Right lobe of liver (tissue), 6 donors: ENCODE measurements at places on chromosomes 5 and 9. TPM values are rescaled to one million over a fixed set of nuclear protein-coding genes. Genes with fewer than 3 reads are reported as not detected.

Gene KIAA1191
- 54.3 TPM for total RNA-seq

Gene PCDHA12
- total RNA-seq, result 0.43 TPM

Gene OSMR
- 44.8 TPM for total RNA-seq

Gene TRIP13
- total RNA-seq, result 0.34 TPM

Gene GARNL3
- 9.7 TPM for total RNA-seq

Gene SVEP1
- total RNA-seq, result 1.6 TPM

Gene MARCOL
- total RNA-seq, result not detected

Gene RFESD
- total RNA-seq, result 0.61 TPM

Gene SNCAIP
- 0.32 TPM for total RNA-seq

Gene NUP155
- 6.4 TPM for total RNA-seq

Gene PCDHB2
- total RNA-seq, result not detected

Gene IRX1
- total RNA-seq, result not detected

Gene MACROH2A1
- 43.8 TPM for total RNA-seq

Gene HRH2
- total RNA-seq, result 1.4 TPM

GRCh38 chr5:135973323-135974020 is 18.7 kb upstream of the LECT2 start:
- peak; percentile 67 for DNase-seq

DNA sequence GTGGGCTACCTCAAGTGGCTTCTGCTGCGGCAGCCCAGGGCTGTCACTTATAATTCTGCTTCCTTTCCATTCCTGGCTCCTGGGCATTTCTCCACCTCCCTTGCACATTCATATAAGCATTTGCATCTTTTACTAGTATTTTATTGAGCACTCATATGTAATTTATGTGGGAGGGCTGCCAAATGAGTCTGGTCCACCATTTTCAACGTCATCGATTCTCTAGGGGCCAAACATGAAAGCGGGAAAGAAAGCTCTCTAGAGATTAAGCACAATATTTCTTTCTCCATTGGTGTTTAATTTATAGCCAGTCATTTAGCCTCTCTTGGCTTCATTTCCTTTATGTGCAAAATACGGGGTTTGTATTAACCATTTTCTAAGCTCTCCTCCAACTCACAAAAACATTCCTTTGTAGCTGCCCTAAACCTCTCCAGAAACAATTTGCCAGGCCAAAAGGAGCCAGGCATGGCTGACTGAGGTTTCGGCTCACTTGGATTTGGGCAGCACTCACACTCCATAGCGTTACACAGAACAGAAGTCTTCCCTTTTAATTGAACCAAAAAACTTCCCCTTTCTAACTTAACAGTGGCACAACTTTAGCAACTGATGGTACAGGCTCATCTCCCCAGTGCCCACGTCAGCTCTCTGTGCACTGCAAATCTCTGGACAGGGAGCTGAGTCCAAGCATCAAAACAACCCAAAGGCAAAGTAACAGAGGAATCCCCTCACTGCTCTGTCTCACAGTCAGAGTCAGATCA is 183.5 kb downstream of the ROR2 start:
- DNase-seq, result no peak

DNA sequence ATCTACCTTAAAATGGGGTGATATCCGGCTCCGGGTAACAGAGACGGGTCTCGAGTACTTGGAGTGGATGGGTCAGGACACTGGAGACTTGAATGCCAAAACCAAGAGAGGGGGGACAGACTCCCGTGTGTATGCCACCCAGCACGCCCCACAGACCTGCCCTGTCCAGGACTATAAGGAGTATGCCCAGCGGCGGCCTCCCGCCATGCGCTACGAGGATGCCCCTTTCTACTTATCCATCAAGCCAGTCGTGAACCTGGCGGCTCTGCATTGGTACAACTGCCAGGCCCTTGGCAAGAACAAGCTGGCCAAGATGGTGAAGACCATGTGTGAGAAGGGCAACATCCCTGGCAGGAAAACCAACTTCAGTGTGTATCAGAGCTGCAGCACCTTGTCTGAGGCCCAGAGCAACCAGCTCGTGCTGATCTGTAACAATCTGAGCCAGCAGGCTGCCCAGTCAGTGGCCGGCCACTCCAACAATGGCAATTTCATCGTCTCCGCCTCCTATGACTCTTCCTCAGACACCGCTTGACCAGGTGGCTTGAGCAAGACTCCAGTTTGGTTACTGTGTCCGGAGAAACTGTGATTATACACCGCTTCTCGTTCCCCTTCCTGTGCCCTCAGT is 99.4 kb downstream of the INIP start:
- no peak for DNase-seq

DNA sequence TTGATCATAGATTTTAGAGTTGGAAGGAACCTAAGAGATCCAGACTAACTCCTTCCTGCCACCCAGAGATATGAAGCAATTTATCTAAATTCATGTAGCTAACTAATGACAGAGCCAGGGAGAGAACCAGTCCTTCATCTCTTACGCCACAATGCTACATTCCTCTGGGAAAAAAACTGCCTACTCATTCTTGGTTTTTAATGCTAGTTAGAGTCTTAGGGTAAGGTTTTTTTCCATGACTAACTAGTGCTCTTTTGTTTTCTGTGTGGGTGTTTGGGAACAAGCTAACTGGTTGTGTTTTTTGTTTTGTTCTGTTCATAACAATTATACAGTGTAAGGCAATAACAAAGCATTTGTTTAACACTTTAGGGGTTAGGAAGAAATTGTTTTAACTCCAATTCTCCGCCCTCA is 52.4 kb downstream of the SLC44A1 start:
- DNase-seq, result no peak

DNA sequence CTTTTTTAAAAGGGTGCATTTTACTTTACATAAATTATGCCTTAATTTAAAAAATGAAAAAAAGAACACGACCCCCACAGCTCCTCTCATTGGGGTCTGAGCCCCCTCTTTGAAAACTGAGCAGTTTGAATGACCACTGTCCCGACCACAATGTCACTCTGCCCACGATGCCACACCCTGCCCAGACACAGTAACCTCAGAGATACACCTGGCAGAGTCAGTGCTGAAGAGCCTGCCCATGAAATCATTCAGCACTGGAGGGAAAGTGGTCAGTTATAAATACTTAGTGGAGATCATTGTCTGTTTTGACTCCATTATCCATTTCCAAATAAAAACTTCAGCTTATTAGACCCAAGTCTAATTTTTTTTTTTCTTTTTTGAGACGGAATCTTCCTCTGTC is 49.3 kb downstream of the DNAJC21 start:
- DNase-seq, result no peak

GRCh38 chr5:1517838-1518237 is 5.9 kb downstream of the LPCAT1 start:
- DNase-seq, result peak; percentile 64

GRCh38 chr5:150461231-150461630 is 11.7 kb upstream of the RPS14 start:
- no peak for DNase-seq

DNA sequence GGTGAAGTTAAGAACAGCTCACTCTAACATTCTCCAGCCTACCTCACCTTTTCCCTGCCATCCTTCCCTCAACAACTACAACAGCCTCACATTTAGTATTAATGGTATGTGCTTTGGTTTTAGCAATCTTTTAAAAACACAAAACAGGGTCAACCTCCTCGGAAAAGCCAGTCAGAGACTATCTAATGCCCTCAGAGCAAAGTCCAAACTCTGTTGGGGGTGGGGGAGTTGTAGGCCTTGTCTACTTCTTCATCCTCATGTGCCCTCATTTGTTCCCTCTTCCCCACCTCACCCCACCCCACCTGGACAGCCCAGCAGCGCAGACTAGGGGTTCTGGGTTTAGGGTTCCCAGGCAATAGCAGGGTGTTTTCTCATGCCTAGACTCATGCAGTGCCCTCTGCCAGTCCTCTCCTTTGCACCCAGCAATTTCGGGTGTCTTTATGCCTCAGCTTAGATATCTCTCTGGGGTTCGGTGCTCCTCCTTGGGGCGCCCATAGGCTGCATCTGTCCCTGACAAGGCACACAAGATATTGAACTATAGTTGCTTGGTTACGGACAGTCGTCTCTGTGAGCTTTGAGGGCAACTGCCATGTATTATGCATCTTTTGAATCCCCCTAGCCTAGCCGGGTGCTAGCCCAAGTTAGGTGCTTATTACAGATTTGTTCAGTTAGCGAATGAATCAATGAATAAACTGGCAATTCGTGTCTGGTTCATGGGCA is 762 bp upstream of the TCOF1 start:
- DNase-seq, result no peak

GRCh38 chr9:91162784-91163443 is 198.8 kb downstream of the AUH start:
- DNase-seq, result peak; percentile 59

DNA sequence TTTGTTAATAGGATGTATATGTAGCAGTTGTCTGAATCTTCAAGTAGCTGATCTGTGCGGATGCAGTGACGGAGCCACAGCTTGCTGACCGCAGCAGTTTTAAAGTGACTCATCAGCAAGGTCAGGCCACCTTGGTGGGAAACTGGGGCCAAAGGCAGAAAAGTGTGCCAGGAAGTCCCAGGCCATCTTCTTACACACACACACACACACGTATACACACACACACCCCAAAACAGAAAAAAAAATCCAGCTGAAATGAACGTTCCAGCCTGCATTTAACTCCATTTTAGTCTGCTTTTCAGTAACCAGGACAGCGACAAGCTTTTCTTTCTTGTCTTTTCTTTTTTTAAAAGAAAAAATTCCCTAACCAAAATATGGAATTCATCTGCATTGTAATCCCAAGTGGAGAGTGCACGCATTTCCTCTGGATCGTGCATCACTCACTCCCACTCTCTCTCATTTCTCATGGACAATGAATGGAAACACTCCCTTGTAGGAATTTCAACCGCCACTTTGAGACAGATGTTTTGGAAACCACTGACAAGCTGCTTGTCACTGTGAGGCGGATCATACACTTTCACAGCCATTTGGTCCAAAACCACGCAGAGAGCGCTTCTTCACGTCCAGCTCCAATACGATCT is 103.9 kb downstream of the LHFPL2 start:
- DNase-seq, result no peak

GRCh38 chr9:128323791-128324190 is 1.2 kb downstream of the COQ4 start:
- DNase-seq, result no peak

- no peak for DNase-seq
Measured at GRCh38 chr9:2152966-2153629, 138.0 kb downstream of the SMARCA2 start.

GRCh38 chr9:105232207-105232606 is 12.2 kb upstream of the SLC44A1 start:
- no peak for DNase-seq

DNA sequence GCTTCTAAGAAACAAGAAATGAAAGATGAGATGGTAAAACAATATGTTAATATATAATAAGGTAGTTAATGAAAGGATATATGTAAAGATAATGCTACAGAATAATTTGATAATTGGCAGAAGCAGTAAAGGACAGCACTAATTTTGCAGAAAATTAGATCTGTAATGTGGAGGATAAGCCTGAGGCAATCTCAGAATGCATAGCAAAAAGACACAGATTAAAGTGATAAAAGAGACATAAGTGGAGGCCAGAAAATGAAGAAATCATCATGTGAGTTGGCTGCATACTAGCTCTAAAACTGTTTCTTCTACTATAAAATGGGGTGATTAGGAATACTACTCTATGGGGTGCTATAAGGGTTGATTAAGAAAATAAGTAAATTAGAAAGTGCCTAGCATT is 225.9 kb downstream of the SEC61B start:
- DNase-seq, result no peak

DNA sequence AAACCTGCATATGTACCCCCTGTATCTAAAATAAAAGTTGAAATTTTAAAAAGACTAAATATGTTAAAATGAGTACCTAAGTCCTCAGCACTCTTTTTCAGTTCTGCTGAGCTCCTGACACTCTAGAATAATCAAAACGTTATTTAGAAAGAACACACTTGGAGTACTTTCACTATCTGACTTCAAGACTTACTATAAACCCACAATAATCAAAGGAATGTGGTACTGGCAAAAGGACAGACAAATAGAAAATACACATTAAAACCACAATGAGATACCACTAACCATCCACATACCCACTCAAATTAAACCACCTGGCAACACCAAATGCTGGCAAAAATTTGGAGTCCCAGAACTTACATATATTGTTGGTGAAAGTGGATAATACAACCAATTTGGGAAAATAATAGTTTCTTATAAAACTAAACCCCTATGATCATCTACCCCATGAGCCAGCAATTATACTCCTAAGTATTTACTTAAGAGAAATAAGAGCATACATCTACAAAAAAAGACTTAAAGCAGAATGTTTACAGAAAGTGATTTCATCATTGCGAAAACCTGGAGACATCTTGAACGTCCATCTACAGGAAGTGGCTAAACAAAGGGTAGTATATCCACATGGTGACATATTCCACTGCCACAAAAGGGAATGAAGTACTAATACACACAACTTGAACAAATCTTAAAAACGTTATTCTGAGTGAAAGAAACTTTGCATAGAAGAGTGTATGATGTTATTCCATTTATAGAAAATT is 12.8 kb upstream of the PRSS3 start:
- DNase-seq, result no peak

- DNase-seq, result no peak
Measured at GRCh38 chr5:113390224-113390623, 44.6 kb downstream of the TSSK1B start.

GRCh38 chr5:3512361-3513095 is 83.1 kb upstream of the IRX1 start:
- no peak for DNase-seq

DNA sequence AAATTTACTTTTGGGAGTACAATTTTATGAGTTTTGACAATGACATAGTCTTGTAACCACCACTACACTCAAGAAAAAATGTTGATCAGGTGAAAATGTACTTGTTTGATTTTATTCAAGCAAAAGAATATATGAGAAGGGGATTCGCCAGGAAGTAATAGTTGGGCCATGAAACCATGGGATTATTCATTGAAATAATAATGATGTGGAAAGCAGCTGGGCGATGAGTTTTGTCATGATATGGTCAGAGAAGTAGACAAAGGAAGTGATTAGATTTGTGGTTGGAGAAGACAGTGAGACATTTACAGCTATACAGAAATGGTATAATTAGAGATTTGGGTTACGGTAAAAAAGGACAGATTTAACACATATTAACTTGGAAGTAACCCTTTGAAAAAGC is 11.2 kb downstream of the HMGCR start:
- no peak for DNase-seq
